ENCODE measurements at places on chromosomes 11 and 22.
A peak's percentile ranks its signal among the peaks of the same experiment; 100 is the strongest.

DNA sequence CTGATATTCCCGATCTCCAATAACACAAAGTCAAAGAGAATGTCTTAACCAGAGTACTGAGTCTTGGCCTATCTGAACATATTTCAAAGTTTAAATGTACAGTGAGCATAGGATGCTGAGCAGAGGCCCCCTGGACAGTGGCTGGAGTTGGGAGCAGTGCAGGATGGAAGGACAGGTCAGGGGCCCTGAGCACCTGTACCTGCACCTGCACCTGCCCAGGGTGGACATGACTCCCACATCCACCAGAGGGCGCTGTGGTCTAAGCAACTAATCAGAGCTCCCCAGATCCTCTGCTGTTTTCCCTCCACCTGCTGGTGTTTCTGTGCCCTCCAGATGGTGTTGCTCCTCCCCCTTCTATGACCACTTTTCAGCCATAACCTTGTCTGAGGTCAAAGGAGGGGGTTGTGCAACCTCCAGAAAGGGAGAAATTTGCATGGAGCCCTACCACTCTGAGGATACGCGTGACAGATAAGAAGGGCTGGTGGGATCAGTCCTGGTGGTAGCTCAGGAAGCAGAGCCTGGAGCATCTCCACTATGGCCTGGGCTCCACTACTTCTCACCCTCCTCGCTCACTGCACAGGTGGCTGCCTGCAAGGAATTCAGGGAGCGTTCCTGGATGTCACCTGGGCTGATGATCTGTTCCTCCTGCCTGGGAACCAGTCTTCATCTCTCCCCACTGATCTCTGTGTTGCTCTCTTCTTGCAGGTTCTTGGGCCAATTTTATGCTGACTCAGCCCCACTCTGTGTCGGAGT lies 49.1 kb upstream of the VPREB1 start:
- DNase-seq = no peak

GRCh38 chr22:17853073-17853472 lies 78.8 kb upstream of the BID start:
- no peak for DNase-seq

DNA sequence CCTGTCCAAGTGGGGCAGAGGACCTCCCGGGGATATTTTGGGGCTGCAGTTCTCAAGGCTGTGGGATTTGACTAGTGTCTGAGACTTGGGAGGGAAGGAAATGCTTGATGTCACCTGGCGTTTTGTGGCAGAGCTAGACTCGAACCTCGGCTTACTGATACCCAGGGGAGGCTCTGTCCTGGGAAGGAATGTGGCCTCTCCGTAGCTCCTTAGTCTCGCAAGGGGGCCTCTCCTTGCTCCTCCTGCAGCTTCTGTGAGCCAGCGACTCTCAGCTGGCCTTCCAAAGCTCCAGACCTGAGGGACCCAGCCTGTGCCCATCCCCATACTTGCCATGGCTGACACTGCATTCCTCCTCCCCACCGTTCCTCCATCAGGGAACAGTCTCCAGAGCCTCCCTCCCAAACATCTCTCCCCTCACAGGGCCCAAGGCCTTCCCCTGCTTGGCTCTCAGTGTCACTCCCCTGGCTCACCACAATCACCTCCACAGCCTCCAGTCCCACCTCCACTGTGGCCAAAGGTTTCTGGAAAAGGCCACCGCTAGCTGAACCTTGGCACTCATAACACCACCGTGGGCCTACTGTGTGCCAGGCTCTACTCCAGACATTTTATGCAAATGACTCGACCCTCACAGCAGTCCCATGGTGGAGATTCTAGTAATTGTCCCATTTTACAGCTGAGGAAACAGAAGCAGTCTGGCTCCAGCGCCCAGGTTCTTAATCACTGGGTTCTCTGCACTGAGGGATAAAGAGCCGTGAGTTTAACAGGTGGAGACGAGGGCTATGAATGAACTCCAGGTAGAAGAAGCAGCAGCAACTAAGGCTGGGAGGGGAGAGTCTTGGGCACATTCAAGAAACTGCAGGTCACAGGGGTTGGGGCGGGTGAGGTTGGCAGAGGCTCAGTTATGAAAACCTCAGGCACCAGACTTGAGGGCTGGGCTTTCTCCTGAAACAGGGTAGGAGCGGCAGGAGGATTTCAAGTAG lies 12.1 kb downstream of the P2RY2 start:
- no peak for DNase-seq

DNA sequence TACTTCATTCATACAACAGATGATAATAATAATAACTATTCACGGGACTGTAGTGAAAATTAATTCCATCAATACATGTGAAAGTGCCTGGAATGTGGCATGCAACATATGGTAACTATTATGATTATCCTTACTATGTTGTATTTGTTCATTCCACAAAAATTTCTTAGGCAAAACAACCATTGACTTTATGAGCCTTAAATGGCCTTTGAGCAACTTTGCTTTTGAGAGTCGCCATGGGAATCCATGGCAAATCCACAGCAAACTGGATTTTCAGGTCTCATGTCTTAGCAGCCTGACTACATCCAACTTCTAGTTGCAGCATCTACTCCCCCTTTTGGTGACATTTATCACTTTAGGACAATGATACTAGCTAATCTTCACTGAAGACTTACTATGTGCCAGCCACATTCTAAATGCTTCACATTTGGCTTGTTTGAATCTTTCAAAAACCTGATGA lies 56.8 kb downstream of the SLC1A2 start:
- DNase-seq = no peak

DNA sequence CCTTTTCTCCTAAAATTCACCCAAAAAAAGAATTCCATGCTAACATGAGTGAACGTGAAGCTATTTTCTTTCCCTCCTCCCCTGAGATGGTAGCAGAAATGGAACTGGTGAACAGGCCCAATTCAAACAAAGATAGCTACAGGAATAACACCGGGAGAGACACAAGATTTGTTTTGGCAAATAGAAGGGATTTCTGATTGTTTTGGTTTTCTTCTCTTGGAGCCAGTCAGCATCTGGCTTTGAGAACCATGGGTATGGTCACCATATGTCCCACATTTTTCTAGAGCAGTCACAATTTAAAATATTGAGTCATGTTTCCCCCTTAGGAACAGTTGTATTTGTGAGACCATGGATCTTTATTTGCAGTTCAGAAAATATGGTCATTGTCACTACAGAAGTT lies 214.1 kb downstream of the FAM76B start:
- DNase-seq = no peak

- DNase-seq = peak; percentile 94
Measured at GRCh38 chr11:66936311-66936711, 21.9 kb downstream of the PC start.

- no peak for DNase-seq
Measured at GRCh38 chr11:134474942-134475341, 62.9 kb upstream of the B3GAT1 start.

GRCh38 chr22:48864748-48865147 lies 962.9 kb downstream of the BRD1 start:
- DNase-seq = no peak

- no peak for DNase-seq
Measured at GRCh38 chr11:102323542-102324251, 6.4 kb downstream of the BIRC3 start.

DNA sequence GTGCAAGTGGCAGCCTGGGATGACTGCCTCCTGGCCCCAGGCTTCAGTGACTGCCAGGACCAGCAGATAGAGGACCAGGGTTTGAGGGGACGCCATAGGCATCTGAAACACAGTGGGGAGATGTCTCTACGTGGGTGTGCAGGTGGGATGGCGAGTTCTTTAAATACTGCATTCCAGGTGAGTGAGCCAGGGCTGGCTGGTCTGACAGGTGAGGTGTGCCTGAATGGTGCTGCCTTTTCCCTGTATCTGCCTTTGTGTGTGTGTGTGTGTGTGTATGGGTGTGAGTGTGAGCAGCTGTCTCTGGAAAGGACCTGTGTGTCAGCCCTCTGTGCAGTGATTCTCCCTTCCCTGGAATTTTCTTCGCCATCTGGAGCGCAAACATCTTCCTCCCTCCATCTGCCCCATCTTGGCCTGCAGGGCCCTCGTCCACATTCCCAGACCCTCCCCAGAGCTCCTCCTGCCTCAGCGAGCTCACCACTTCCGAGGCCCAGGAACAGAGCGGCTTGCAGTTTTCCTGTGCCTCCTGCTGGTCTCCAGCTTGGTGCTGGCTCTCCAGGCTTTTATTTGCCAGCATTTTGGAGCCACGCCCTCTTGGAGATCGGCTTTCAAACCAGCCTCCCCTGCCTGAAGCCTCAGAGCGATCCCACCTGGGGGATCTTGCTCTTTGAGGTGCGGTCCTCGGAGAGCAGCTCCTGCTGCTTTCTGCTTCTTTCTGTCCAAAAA lies at the start of gene GPHA2:
Gene GPHA2, minus strand, starts transcription at position 535 of the 723 bp plus-strand sequence. Its CDS starts 433 bp downstream, at position 102.
- DNase-seq = no peak

DNA sequence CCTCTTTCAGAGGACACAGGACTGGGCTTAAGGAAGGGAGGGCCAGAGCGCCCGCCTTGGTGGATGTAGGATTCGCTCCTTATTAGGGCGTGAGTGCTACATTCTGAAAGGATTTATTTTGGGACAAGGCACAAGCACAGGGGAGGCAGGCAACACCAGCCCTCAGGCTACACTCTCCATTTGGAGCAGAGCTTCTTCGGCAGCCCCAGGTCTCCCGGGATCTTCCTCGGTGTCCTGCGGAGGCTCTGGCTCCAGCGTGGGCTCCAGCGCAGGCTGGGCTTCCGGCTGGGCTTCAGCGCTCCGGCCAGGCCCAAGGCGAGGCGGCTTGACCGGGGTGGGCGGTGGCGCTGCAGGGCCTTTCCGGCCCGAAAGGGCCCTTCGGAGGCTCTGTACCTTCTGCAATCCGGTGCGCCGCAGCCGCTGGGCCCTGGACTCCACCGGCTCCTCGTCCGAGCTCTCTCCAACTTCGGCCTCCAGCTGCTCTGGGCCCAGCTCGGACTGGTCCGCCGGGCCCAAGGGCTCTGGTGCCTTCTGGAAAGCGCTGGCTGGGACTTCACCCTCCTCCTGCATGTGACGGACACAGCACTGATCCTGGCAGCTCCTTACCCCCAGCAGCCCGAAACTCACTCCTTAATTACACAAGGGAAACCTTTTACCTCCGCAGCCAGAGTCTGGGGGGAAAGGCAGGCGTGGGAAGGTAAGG lies 1.1 kb downstream of the CAVIN3 start:
- no peak for DNase-seq

GRCh38 chr22:29587938-29588699 lies 7.2 kb upstream of the NIPSNAP1 start:
- DNase-seq = peak; percentile 63

DNA sequence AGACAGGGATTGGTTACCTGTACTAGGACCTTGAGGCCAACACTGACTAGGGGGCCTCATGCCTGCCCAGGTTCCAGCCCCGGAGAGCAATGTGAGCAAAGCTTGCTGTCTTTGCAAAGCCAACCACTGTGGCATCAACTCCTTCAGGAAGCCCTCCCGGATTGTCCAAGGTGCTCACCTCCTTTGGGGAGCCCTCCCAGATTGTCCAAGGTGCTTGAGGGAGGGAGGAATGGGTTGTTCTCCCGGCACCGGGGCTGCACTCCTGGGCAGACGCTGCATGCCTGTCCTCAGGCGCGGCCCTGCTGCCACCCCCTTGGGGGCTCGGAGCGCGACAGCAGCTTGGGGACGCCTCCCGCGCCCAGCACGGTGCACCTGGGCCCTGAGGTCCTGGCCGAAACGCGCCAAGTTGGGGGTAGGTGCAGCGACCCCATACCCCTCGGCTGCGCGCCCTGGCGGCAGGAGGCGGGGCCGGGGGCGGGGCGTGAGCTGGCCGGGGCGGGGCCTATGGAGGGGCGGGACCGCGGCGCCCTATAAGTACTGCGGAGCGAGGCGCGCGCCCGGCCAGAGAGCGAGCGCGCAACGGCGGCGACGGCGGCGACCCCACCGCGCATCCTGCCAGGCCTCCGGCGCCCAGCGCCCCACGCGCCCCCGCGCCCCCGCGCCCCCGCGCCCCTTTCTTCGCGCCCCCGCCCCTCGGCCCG lies at the start of gene CD81:
Gene CD81, plus strand, starts transcription at position 560 of the 701 bp plus-strand sequence. CDS start 240 bp downstream, outside the sequence.
- no peak for DNase-seq

DNA sequence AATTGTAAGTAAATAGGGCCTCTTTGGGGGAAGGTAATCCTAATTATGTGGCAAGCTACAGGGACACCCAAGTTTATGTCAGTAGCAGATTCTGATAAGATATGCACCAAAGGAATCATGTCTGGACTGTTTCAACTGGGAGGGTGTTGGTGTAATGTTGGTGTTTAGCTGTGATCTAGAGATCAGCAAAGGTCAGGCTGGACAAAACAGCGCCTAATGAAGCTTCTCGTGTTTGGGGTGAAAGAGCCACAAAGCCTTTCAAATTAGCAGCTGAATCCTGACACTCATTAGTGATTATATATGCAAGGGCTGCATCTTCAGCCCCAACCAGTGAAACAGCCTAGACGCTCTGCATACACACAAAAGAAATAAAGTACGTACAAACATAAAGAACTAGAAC lies 106.3 kb downstream of the MPPED2 start:
- DNase-seq = no peak

DNA sequence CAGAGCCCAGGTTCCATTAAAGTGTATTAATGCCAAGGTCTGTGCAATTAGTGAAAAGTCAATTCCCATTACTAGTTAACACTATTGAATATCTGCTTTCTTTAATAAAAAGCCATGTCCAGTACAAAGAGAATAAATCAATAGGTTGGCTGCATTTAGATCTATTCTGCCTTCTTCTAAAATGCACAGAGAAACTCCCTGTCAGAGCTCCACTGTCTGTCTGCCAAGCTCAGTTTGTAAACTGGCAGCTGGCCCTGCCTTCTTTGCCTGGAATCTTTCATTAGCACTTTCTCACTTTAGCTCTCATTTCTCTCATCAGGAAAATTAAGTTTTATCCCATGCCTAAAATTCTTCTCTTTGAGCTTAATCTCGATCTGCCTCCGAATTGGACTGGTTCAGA lies 35.6 kb downstream of the ARL14EP start:
- DNase-seq = no peak

DNA sequence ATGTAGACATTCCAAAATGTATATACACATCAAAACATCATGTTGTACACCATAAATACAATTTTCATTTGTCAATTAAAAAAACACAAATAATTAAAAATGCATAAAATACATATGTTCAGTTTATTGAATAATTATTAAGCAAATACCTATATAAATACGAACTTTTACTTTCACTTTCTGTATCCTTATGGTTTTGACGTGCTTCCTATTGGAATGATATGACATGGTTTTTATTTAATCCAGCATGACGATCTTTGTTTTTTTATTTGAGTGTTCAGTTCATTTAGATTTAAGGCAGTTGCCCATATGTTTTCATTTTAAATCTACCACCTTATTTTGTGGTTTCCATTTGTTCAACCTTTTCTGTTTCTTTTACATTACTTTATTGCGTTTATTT lies 198.3 kb upstream of the PLET1 start:
- no peak for DNase-seq

GRCh38 chr22:39943337-39943736 lies 16.9 kb upstream of the TMA7B start:
- DNase-seq = no peak

GRCh38 chr11:46422588-46422987 lies 31.0 kb upstream of the CHRM4 start:
- DNase-seq = no peak

DNA sequence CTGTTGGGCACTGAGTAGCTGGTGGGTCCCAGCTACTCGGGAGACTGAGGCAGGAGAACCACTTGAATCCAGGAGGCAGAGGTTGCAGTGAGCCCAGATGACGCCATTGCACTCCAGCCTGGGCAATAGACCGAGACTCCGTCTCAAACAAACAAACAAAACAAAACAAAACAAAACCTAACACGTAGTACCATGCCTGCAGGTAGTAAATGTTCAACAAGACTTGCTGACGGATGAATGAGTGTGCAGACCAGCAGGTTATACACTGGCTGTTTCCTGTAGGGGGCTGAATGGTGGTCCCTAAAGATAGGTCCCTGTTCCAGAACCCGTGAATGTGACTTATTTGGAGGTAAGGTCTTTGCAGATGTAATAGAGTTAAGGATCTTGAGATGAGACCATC lies 12.8 kb upstream of the MRGPRD start:
- no peak for DNase-seq

- DNase-seq = no peak
Measured at GRCh38 chr22:46508491-46508999, 28.9 kb downstream of the CELSR1 start.
